Central memory CD4-positive, alpha-beta T cell (primary cell): ENCODE measurements at places on chromosomes 11 and 22.
A peak's percentile ranks its signal among the peaks of the same experiment; 100 is the strongest.

DNA sequence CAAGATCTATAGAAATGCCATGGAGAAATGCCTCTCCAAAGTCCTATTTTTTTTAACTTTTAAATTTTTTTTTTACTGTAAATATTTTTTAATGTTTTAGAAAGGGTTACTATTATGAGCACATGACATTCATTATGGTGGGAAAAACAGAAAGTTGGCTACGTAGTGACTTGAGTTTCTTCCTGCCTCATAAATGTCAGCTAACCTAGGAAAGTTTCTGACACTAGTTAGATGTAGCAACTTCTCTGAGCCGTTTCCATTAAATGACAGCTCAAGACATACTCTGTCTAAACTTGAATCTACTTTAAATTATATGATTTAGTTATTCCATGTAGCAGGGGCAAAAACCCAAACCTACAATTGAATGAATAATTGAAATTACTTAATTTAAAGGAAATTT, 18.4 kb upstream of the CTSC start:
- DNase-seq, result no peak

GRCh38 chr11:68168694-68169093, 44.4 kb downstream of the KMT5B start:
- DNase-seq, result no peak

DNA sequence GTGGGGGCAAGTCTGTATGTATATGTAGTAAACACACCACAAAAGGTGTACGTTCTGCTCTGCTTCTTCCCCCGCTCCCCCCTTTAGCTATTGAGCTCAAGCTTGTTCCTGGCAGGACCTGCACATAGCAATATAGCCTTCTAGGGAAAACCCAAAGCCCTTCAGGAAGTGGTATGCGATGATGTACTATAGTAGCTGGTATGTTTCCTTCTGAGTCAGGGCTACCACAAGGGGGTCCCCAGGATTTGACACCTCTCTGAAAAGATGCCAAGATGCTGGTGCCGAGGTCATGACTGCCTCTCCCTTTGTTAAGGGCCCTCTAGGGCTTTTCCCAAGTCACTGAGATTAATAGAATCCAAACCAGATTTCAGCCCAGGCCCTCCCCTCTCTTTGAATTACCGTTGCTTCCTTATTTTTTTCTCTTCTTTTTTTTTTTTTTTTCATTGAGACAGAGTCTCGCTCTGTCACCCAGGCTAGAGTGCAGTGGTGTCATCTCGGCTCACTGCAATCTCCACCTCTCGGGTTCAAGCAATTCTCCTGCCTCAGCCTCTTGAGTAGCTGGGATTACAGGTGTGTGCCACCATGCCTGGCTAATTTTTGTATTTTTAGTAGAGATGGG, 268.4 kb downstream of the ETS1 start:
- peak; percentile 81 for DNase-seq

- no peak for DNase-seq
These were observed 168.0 kb upstream of the BDNF start for GRCh38 chr11:27868226-27868625.

- no peak for DNase-seq
These were observed 44.9 kb upstream of the CCND1 start for GRCh38 chr11:69595805-69596665.

- no peak for DNase-seq
These were observed 75.6 kb upstream of the ARHGAP32 start for GRCh38 chr11:129267716-129268115.

GRCh38 chr11:2209370-2209801, 37.8 kb upstream of the TH start:
- DNase-seq, result no peak

DNA sequence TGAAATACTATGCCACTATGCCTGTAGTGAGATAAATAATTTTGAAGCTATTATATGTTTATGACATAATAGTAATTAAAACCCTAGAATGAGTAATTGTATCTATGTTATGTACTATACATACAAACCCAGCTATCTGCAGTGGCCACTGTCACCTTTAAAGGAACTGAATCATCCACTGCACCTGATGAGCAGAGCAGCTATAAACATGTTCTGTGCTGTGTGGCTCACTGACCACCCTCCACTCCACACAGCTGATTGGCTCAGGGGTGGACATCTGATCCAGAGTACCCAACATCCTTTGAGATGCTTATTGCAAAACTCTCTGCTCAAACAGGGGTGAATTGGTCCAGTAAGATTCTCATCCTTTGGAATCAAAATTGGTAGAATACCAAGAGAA, 19.2 kb upstream of the RRAS2 start:
- DNase-seq, result no peak

GRCh38 chr11:2911785-2912391, 17.3 kb downstream of the PHLDA2 start:
- DNase-seq, result no peak

- no peak for DNase-seq
These were observed 5.0 kb downstream of the TUB start for GRCh38 chr11:8086001-8086479.

- no peak for DNase-seq
These were observed 24.6 kb upstream of the LDLRAD3 start for GRCh38 chr11:35919244-35919643.

GRCh38 chr11:104618954-104619353, 279.3 kb downstream of the CASP12 start:
- no peak for DNase-seq

- DNase-seq, result no peak
These were observed 702.4 kb upstream of the LRRC4C start for GRCh38 chr11:42161886-42162285.

GRCh38 chr11:47189100-47189834, 3.0 kb upstream of the PACSIN3 start:
- no peak for DNase-seq

- no peak for DNase-seq
These were observed 21.7 kb downstream of the TENM4 start for GRCh38 chr11:79419120-79419519.

GRCh38 chr11:29027436-29027835, 919.2 kb downstream of the METTL15 start:
- DNase-seq, result no peak

DNA sequence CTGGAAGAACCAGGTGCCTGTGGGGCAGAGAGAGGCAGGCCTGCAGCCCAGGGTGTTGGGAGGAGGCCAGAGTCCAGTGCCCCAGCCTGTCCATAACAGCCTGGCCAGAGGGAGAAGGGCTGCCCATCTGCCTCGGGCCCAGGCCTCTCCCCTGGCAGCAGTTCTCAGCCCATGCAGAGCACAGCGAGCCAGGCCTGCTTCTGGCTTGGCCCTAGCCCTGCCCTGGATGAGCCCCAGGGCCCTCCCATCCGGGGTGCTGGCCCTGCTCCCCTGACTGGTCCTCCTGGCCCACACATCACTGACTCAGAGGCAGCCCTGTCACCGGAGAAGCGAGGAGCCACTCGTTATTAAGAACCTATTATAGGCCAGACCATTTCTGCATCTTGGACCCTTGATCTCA, 19.7 kb upstream of the MYRF start:
- DNase-seq, result no peak

GRCh38 chr11:121958323-121958970, 157.6 kb downstream of the BLID start:
- DNase-seq, result no peak

DNA sequence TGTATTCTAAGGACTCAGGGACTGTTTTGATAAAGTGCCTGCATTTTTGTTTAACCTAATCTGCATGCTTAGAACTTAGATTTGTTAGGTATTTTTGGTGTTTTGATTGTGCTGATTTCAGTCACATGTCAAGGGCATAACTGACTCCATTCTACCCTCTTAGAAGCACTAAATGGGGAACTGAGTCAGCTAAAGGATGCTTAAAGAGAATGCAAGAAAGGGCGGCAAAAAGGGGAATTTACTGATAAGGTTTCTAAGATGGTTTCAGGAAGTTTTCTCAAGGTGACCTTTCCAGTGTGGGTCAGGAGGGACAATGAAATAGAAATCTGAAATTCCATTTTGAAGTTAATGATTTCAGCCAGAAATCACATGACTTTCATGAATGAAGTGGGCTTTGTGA, 43.0 kb downstream of the MMP20 start:
- no peak for DNase-seq

DNA sequence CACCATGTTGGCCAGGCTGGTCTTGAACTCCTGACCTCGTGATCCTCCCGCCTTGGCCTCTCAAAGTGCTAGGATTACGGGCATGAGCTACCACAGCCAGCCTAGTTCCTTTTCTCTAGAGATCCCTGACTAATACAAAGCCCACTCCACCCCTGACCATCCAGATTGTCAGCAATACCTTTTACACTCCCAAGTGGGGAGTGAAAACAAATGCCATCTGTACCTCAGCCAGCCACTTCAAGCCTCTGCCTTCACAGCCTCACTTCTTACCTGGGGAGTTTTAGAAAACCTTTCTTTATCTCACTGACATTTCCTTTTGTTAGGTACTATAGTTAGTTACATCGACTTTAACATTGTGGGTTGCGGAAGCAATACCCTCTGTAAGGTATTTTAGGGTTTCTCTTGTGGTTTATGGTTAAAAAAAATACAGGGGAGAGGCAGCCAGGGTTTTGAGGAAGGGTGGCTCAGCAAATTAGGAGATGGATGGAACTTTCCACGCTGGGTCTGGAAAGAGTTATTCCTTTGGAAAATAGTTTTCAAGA, 8.9 kb downstream of the TOM1 start:
- DNase-seq, result no peak

- no peak for DNase-seq
These were observed 10.1 kb upstream of the CWF19L2 start for GRCh38 chr11:107467696-107468095.

DNA sequence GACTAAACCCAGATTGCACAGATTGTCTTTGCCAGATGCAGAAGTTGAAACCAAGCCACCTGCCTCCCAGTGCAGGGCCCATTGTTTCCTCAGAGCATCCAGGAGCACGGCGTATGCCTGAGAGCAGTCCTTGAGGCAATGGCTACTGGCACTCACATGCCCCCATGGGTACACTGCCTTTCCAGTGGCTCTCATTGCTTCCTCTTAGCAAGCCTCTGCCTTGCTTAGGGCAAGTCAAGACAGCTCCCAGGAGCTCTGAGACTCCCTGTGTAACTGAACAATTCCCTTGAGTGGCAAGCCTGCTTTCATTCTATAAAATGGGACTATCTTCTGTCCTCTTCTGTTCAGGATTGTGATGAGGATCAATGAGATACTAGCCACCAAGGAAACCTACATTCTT, 4.1 kb downstream of the SYTL2 start:
- no peak for DNase-seq

DNA sequence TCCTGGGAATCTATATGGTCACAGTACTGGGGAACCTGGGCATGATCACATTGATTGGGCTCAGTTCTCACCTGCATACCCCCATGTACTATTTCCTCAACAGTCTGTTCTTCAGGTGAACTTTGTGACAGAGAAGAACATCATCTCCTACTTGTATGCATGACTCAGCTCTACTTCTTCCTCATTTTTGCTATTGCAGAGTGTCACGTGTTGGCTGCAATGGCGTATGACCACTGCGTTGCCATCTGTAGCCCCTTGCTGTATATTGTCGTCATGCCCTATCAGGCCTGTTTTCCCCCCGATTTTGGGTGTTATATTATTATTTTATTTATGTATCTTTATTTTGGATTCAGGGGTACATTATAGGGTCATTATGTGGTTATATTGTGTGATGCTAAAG, 2.4 kb upstream of the OR8G1 start:
- no peak for DNase-seq

DNA sequence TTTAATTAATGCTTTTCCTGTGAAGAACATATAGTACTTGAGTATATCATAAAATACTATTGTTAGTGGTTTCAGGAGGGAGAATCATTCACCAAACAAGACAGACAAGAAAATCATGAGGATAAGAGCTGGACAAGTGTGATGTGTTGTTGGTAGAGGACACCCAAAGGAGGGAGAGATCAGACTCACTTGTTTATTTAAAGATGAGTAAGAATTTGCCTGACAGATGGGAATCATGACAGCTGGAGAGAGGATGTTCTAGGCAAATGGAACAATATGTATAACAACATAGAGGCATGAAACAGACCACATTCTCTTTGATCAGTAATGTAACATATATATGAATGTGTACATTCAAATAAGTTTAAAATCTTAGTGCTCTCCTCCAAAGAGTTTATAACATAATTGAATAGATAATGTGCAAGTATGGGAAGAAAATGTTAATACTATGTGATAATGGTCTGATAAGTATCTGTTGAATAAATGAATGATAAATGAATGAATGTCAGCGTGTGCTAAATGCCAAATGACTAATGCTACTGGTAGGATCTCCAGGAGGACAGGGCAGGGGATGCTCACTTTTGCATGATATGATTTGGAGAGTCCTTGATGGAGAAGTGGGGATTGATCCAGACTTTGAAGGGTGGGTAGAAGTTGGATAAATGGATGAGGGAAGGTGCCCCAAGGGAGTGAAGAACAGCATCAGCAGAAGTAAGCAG, 228.9 kb upstream of the SORL1-AS1 start:
- DNase-seq, result no peak

DNA sequence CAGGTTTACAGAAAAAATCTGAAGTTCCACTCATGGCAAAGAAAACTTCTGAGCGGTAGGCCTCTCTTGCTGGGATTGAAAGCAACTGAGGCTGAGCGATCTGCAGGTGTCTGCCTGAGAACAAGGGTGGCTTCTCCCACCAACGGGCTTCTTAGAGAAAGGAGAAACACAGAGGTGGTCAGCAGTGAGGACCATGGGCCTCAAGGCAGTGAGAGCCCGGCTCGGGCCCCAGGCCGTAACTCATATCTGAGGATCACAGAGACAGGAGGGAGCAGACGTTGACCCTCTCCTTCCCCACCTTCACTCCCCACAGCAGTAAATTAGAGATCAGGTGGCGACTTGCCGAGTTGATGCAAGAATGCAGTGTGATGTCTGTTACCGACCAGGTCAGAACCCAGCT, 50.9 kb upstream of the RTL6 start:
- DNase-seq, result no peak

GRCh38 chr11:120258661-120259060, 18.7 kb downstream of the POU2F3 start:
- no peak for DNase-seq

DNA sequence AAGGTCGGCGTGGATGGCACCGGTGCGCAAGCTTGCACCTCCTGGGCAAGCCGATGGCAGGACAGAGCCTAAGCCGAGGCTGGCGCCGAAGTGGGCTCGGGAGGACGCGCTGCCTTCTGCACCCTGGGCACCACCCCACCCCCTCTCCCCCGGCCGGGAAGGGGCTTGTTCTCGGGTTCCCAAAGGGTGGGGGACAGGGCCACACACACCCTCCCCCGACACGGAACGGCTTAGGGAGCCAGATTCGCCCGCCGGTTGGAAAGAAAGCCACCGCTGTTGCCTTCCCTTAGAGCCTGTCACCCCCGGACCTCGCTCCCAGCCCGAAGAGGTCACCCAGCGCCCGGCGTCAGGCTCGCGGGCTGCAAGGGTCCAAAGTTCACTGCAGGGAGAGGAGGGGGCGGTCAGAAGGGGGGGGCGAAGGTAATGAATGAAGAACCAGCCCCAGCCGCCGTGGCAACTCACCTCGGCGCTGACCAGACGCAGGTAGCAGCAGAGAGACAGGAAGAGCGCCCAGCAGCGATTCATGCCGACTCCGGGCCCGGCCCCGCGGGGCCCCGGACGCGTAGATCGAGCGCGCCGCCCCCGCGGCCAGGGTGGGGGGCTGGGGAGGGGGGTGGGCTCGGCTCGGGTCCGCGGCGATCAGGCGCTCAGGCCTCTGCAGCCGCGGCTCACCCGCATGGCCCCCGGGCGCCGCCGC, 1.2 kb downstream of the PDGFB start:
- no peak for DNase-seq
